ENCODE measurements at places on chromosomes 11 and 22. TPM values are rescaled to one million over a fixed set of nuclear protein-coding genes. Genes with fewer than 3 reads are reported as not detected.

DNA sequence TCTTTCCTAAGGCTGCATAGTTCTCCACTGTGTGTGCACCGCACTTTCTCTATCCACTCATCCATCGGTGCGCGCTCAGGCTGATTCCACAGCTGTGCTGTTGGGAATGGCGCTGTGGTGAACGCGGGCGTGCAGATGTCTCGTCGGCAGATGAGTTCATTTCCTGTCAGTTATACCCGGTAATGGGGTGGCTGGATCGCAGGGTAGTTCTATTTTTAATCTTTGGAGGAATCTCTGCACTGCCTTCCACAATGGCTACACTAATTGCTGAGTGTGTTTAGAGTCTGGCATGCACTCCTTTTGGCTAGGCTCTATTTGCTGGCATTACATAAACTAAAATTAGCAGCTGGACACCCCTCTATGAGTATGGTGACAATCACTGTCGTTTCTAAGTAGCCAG, 27.9 kb upstream of the KRTAP5-7 start:
- no peak for DNase-seq

DNA sequence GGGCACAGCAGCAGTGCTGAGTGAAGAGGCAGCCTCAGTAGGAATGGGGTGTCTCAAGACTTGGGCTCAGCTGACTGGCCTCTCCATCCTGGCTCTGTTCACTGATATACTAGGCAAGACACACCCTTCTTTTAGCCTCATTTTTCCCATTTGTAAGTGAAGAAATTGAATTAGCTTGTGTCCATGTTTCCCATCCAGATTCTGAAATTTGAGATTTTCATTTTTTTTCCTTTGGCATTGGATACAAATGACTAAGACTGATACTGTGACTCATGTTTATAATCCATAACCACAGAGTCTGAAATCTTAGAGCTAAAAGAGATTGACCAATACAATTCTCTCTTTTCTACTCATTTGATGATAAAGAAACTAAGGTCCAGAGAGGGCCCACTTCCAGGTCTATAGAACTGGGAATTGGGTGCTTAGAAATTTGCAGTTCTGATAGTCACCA, 110.9 kb downstream of the KCNC1 start:
- no peak for DNase-seq

- no peak for DNase-seq
Observed at GRCh38 chr11:63887386-63887999, 29.5 kb downstream of the RCOR2 start.

- DNase-seq = no peak
Observed at GRCh38 chr11:132168344-132168981, 798.0 kb downstream of the NTM start.

GRCh38 chr11:118673361-118674081, 5.9 kb downstream of the TREH start:
- no peak for DNase-seq

The MARK2 gene
- total RNA-seq = 63.1 TPM

GRCh38 chr11:10075141-10075540, 218.9 kb downstream of the SBF2 start:
- DNase-seq = no peak

- DNase-seq = no peak
Observed at GRCh38 chr11:94926271-94926625, 47.1 kb downstream of the CWC15 start.

DNA sequence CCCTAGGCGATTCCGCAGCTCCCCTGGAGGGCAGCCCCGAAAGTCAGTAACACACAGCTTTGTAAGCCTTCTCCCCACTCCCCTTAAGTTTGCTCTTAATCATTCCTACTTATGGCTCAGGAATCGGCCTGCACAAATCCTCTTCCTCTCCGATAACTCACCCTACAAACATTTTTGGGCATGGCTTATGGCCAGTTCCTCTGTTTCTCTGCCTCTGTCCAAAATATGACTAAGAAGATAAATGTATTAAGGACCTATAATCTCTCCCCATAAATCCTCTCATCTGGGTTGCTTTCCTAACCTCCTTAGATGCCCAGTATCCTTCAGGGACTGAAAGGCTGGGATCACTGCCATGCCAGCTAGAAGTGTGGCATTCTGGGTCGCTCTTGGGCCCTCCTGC, 41.0 kb downstream of the PAMR1 start:
- no peak for DNase-seq

GRCh38 chr11:64691543-64691942, 31.5 kb downstream of the NRXN2 start:
- no peak for DNase-seq

The SLC37A2 gene
- 4.3 TPM for total RNA-seq

The SLC29A2 gene
- total RNA-seq = 40.4 TPM

The TREH gene
- total RNA-seq = 0.21 TPM

DNA sequence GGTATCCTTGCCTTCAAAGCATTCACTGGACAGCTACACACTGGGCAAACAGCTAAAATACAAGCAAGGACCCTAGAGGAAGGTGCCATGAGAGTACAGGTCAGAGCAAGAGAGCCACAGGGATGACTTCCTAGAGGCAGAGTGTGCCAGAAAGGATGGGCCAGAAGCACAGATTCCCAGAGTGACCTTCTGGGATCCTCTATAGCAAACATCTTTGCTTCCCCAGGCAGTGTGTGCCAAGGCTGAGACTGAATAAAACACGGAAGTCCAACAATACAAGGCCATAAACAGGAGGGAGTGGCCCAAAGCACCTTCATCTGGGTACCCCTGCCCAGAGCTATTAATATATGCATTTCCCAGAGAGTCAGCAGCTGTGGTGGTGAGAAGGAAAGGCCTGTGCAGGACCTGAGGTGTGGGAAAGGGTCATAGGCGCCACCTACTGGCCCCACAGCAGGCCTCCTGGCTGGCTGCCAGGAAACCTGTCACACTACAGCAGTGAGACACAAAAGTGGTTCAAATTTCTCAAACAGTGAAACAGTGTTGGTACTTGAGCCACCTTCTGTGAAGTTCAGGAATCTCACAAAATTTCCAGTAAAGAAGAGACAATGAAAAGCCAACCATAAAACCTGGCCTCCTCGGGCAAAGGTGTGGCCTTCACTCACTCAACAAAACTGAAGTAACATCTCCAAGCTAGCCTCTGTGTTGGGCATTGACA, 20.3 kb downstream of the CLPB start:
- peak; percentile 86 for DNase-seq

GRCh38 chr11:99419991-99420390, 399.2 kb downstream of the CNTN5 start:
- DNase-seq = no peak

The PGA5 gene
- not detected for total RNA-seq

DNA sequence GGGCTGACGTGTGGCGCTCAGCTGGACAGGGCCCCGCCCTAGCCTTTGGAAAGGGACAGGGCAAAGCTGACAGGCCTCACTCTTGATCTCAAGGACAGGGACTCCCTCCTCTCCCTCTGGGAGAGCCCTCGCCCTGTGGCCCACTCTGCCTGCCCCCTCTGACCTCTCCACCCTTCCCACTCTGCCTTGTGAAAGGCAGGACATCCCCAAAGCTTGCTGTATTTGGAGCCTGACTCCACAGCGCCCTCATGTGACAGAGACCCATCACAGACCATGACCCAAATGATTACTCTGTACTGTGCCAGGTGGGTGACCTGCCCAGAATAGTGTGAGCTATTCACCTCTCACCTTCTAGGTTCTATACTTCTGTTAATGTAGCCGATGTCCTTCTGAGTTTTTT, 18.8 kb downstream of the P2RY2 start:
- DNase-seq = peak; percentile 56

GRCh38 chr11:122517403-122518379, 137.8 kb upstream of the UBASH3B start:
- no peak for DNase-seq

The OR8K1 gene
- not detected for total RNA-seq

The BRSK2 gene
- 2.6 TPM for total RNA-seq

The C11orf21 gene
- not detected for total RNA-seq

- no peak for DNase-seq
Observed at GRCh38 chr11:112581747-112582146, 321.1 kb upstream of the PLET1 start.

- no peak for DNase-seq
Observed at GRCh38 chr22:50403701-50404101, 60.6 kb downstream of the PPP6R2 start.

DNA sequence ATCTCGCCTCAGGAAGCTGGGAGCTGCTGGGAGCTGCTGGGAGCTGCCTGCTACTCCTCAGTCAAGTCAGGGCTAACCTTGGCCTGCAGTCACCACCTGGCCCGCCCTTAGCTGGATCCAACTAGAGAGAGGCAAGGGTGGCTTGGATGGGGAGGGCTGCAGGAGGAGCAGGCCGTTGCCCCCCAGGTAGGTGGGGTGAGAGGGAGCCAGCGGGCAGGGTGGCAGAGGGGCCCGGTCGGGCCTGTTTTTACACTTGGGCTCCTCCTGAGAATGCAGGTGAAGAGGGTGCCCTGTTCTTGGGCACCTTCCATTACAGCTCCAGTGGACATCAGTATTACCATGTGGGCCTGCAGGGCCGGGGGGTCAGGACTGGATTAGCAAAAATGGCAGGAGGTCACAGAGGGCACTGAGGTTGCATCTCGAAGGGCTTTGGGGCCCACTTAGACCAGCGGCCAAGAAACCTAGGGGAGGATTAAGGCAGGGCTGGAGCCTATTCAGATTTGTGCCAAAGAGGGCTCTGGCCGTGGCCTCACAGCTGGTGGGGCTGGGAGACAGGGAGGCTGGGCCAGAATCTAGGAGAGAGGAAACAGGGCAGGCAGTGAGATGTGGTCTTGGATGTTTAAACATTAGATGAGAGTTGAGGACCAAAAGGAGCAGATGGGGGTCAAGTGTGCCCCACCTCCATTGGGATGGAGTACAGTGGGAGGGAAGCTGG, 60.8 kb upstream of the TTLL12 start:
- DNase-seq = no peak

DNA sequence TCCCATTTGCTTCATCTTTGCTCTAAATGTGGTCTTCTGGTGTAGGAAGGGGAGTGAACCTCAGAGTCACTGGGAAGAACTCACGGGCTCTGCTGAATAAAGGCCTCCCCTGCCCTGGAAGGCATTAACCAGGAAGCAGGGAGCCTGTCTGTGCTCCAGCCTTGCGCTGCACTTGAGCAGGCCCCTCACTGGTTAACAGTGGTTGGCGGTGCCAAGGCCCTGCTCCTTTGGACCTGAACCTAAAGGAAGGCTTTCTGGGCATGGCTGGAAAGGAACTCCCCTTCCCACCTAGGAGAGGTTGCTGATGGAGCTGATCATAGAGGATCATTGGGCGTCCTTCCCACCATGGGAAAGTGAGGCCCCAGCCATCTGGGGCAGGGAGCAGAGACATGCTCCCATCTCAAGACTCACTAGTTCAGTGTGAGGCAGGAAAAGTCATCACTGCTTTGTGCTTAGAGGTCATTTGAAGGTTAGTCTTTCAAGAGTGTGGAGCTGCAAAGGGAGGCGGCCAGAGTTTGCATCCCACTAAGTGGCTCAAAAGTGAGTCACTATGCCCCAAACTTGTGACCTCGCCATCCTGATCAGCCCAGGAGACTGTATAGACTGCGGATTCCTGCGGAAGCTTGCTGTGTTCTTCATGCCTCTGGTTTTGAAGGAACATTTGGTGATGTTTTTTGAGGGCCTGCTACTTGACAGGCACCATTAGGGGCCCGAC, 50.4 kb downstream of the DBX1 start:
- DNase-seq = no peak

DNA sequence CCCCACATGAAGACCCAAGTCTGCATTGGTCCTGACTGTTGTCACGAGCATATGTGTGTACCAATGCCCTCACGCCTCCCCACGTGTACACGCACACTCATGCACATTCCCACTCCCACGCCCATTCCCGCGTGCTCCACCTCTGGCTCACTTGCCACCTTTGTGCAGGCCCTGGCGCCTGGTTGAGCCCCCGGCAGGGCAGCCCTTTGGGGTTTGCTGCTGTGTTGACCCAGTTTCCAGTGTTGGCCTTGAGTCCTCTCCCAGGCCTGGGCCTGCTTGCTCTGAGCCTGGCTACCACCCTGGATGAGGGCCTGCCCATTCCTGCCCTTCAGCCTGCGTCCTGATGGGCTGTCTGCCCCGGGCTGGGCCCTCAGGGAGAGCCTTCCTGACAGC, 18.2 kb downstream of the PVALB start:
- DNase-seq = no peak

DNA sequence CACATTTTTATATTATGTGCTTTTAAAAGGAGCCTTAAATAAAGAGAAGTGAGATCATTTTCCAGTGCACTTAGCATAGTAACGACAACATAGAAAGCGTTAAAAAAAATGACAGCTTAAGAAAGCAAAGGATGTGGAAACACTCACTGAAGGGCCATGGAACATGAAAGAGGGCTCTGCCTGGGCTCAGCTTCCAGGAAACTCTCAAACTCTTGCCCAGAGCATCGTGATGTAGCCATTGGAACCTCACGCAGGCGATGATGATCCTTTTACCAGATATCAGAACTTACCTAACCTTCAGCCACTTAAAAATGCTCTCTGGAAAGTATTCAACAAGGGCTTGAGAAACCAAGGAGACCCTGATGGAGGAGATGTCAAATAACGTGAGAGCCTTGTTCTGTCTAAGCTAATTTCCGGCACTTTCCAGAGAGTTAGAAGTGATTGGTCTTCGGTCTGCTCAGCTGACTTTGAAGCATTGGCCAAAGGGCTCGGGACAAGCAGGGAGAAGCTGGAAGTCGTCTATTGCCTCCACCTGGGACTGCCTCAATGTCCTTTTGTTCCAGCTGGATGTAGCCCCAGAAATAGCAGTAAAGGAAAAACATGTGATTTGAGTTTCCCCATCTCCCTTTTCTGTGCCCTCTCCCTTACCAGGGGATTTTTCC, 21.5 kb upstream of the ETS1 start:
- no peak for DNase-seq

The COMT gene
- total RNA-seq = 165 TPM

DNA sequence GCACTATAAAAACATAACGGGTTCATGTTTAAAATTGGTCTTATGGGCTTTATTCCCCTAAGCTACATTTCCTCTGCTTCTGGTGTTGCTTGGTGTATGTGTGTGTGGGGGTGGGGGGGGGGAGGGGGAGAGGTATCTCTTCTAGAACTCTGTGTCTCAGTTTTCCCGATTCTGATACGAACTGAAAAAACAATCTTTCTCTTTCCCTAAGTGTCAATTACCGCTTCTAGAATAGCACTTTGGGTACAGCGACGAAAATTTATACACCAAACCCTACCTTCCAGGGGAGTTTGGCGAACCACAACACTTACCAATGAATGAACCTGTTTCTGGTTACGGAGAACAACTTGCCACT, 636 bp downstream of the NUP160 start:
- no peak for DNase-seq

- DNase-seq = no peak
Observed at GRCh38 chr11:111450480-111451320, 61.5 kb downstream of the BTG4 start.

The OLFML1 gene
- total RNA-seq = not detected

DNA sequence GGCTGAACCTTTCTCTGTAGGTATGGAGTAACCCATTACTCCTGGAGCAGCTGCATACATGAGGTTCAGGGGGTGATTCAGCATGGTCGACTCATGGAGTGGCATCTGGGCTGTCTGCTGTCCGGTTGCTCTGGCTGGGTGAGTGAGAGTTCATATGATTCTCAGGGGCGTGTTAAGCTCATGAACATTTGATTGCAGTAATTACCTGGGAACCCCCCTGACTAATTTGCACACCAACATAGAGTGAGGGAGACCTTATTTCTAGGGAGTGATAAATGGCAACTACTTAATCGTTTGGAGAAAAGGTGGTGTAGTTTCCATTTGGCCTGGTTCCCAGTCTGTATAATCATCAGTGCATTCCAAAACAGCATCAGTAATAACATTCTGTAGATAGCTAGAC, 661.9 kb downstream of the ETS1 start:
- no peak for DNase-seq

The PSMA1 gene
- 205 TPM for total RNA-seq

The SLC22A6 gene
- total RNA-seq = not detected

- no peak for DNase-seq
Observed at GRCh38 chr11:47775240-47775869, 8.2 kb upstream of the FNBP4 start.
